ENCODE measurements at places on chromosomes 6 and 20. TPM values are rescaled to one million over a fixed set of nuclear protein-coding genes. Genes with fewer than 3 reads are reported as not detected.

GRCh38 chr20:34954904-34955230, 739 bp downstream of the GSS start:
- no peak for DNase-seq

- no peak for DNase-seq
Measured at GRCh38 chr6:114063956-114064355, 93.0 kb upstream of the HDAC2 start.

- DNase-seq: no peak
Measured at GRCh38 chr20:53949319-53949839, 121.0 kb downstream of the BCAS1 start.

GRCh38 chr6:98581705-98582104, 252.7 kb upstream of the POU3F2 start:
- DNase-seq: no peak

Gene KIAA1586
- total RNA-seq: 7.6 TPM

Gene SLC35D3
- not detected for total RNA-seq

Data from esophagus squamous epithelium (tissue), 5 donors.